ENCODE measurements at places on chromosomes 2 and 18.

- no peaks in the 10 kb centered on the region for H3K27me3 ChIP-seq
- no peak overlapping the region for H3K4me3 ChIP-seq
- H3K27ac ChIP-seq, result no peak overlapping the region
- no peaks in the 10 kb centered on the region for H3K36me3 ChIP-seq
- no peaks in the 10 kb centered on the region for H3K4me1 ChIP-seq
These were observed 178.0 kb upstream of the SPOPL start for GRCh38 chr2:138323382-138324067.

GRCh38 chr2:217616936-217617335 is 385.9 kb downstream of the TNS1 start:
- no peaks in the 10 kb centered on the region for H3K36me3 ChIP-seq
- no peak overlapping the region for H3K27ac ChIP-seq
- no peak overlapping the region for H3K4me3 ChIP-seq
- H3K4me1 ChIP-seq, result peaks cover 9% of the 10 kb centered on the region

DNA sequence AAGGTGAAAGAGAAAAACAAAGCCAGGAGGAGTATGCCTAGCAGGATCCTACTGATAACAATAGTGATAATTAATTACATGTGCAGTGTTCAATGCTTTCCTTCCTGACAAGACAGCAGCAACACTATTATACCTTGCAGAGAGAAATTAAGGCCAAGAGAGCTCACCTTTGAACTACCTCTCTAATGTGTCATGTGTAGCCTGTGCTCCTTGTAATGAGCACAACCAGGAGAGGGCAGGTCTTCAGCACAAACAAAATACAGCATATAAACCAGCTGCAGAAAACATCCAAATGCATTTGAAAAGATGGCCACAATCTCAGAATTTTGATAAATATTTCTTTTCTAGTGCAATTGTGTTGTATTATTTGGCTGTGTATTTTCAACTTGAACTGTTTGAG is 1425.7 kb downstream of the DSC3 start:
- DNase-seq, result no peak
- no peaks in the 10 kb centered on the region for H3K36me3 ChIP-seq
- H3K27me3 ChIP-seq, result no peaks in the 10 kb centered on the region
- no peak overlapping the region for H3K27ac ChIP-seq
- no peaks in the 10 kb centered on the region for H3K4me1 ChIP-seq
- no peak overlapping the region for H3K4me3 ChIP-seq

DNA sequence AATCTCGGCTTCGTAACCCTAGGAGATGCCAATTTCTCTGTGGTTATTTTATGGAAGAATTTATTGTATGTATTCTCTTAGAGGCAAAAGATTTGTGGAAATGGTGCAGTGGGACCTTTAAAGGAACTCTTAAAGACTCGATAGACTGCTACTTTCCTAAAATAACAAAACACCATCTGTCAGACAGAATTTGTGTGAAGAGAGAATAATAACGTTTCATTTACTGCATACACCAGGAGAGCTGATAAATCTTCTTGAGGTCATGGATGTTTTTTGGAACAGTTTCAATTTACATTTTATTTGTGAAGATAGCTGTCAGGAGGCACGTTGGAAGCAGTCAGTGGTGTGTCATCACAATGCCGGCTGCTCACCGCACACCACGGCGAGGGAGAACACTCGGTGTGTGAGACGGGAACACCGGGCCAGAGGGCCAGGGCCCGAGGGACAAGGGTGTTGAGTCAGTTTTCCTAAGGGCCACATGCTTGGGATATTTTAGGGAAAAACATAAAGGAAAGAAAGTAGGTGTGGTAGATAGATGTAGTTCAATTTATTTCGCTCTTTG is 1681.0 kb upstream of the DDX18 start:
- no peaks in the 10 kb centered on the region for H3K36me3 ChIP-seq
- no peak for DNase-seq
- no peak overlapping the region for H3K4me3 ChIP-seq

- H3K4me1 ChIP-seq, result no peaks in the 10 kb centered on the region
- H3K27me3 ChIP-seq, result no peaks in the 10 kb centered on the region
- no peak overlapping the region for H3K4me3 ChIP-seq
These were observed 7.8 kb upstream of the ARMC9 start for GRCh38 chr2:231190531-231191197.

- H3K36me3 ChIP-seq, result peaks cover 20% of the 10 kb centered on the region
- no peak overlapping the region for H3K4me3 ChIP-seq
- no peaks in the 10 kb centered on the region for H3K27me3 ChIP-seq
- no peak overlapping the region for H3K27ac ChIP-seq
- DNase-seq, result peak; percentile 92
These were observed 19.1 kb downstream of the MXD1 start for GRCh38 chr2:69933839-69934613.

GRCh38 chr2:17136231-17136630 is 382.0 kb downstream of the RAD51AP2 start:
- no peak overlapping the region for H3K4me3 ChIP-seq
- H3K4me1 ChIP-seq, result no peaks in the 10 kb centered on the region
- no peak overlapping the region for H3K27ac ChIP-seq
- H3K36me3 ChIP-seq, result no peaks in the 10 kb centered on the region

DNA sequence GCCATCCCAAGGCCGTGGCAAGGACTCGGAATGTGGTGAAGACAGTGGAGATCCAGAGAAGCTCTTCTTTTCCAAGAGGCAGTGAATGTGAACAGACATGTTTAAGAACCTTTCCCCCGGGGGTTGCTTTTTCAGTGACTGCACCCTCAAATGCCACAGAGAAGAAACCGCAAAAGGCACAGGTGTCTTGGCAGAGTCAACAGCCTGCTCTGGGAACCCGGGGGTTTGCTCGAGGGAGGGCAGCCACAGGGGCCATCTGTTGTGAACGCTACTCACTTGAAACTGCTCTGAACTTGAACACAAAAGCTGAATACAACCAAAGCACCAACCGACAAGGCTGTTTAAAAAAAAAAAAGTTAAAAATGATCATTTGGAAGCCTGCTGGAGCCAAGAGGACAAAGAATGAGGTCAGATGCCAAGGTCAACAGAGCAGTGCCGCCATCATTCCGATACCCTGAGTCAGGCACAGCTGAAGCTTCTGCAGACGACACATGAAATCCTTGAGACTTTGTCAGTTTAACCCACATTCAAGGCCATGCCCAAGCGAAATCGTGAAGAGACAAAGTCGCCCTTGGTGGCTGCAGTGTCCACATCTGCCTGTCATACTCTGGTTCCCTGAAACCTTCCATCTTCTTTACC is 47.4 kb downstream of the PSMG2 start:
- peaks cover 2% of the 10 kb centered on the region for H3K4me1 ChIP-seq
- no peaks in the 10 kb centered on the region for H3K36me3 ChIP-seq
- H3K27me3 ChIP-seq, result no peaks in the 10 kb centered on the region
- no peak overlapping the region for H3K4me3 ChIP-seq

GRCh38 chr2:168047091-168047690 is 200.2 kb downstream of the STK39 start:
- no peak overlapping the region for H3K4me3 ChIP-seq
- DNase-seq, result no peak
- H3K4me1 ChIP-seq, result no peaks in the 10 kb centered on the region
- H3K27ac ChIP-seq, result no peak overlapping the region

DNA sequence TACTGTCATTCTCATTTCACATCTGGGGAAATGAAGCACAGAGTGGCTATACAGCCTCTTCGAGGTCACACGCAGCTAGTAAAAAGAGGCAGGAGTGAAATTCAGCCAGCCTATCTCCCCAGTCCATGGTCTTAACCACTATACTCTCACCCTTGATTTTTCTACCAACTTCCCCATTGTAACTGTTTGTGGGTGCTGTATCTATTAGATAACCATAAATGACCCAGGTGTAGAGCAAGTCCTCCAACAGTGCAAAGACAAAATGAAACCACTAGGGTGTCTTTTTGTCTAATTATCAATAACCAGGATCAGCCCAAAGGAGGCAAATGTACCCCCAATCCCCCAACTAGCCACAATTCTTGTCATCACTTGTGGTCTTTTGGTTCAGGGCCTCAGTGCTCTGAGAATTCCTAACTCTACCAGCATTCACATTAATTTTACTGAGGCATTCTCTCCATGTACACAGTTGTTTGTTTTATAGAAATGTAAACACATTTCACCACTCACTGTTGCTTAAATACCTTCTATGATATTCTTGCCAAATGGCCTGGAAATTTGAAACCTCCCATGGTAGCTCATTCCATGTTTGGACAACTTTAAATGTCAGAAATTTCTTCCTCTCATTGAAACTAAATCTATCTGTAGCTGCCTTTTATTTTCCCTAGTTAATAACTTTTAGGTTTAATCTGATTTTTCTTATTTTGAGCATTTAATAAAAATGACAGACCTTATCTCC is 58.7 kb downstream of the SLC40A1 start:
- no peaks in the 10 kb centered on the region for H3K27me3 ChIP-seq
- H3K36me3 ChIP-seq, result no peaks in the 10 kb centered on the region
- H3K27ac ChIP-seq, result no peak overlapping the region
- H3K4me3 ChIP-seq, result no peak overlapping the region
- H3K4me1 ChIP-seq, result peaks cover 5% of the 10 kb centered on the region
- DNase-seq, result peak; percentile 36

DNA sequence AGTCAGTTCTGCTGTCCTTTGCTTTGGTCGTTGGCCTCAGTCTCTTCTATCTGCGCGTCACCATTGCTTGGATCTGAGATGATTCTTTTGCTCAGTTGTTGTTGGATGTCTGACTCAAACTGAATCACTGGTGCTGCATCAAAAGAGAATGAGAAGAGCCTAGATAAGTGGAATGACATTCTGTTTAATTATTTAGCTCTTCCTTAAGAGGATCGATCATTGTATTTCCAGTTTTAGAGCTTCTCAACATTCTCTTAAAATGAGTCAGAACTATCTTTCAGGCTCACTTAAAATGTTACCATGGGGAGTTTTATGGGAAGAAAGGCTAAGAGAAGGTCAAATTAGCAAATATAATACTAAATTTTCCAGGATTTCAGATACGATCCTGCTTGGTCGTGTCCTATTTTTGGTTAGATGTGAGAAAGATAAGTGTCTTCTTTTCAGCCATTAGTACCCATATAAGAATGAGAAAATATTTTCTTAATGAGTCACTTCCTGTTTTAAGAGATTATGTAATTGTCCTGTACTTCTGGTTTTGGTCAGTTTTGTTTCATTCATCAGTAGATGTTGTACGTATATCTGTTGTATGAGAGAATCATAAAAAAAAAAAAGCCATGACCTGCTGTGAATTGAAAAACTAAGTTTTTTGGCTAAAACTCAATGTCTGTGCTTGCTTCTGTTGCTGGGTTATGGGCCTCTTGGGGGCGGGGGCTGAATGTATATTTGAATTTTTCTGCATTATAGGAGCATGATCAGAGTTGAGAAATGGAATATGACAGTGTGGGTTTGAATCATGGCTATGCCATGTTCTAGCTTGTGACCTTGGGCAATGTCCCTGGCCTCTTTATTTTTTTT is 31.6 kb upstream of the CASP10 start:
- no peaks in the 10 kb centered on the region for H3K27me3 ChIP-seq
- peak overlapping the region; percentile 60 for H3K27ac ChIP-seq
- peaks cover 14% of the 10 kb centered on the region for H3K4me1 ChIP-seq
- DNase-seq, result peak; percentile 52
- H3K4me3 ChIP-seq, result no peak overlapping the region

DNA sequence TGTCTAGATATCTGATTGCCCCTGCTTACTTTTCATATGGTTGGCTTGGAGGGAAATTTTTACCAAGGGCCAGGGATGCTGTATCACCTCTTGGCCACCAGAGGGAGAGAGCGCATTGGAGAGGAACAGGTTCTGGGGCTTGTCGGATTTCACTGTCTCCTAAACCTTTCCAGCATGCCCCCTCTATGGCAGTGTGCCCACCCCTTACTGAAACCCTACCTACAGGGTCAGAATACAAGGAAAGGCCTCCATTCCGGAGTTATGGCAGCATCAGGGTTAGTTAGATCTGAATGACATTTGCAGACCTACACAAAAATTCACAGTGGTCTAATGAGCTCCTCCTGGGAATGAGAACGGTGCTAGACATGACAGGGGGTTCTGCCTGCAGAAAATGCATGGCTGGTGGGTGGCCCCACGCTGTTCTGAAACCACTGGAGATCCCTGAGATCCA is 5.8 kb downstream of the SLC14A2 start:
- no peaks in the 10 kb centered on the region for H3K36me3 ChIP-seq
- no peak overlapping the region for H3K4me3 ChIP-seq
- no peaks in the 10 kb centered on the region for H3K27me3 ChIP-seq

DNA sequence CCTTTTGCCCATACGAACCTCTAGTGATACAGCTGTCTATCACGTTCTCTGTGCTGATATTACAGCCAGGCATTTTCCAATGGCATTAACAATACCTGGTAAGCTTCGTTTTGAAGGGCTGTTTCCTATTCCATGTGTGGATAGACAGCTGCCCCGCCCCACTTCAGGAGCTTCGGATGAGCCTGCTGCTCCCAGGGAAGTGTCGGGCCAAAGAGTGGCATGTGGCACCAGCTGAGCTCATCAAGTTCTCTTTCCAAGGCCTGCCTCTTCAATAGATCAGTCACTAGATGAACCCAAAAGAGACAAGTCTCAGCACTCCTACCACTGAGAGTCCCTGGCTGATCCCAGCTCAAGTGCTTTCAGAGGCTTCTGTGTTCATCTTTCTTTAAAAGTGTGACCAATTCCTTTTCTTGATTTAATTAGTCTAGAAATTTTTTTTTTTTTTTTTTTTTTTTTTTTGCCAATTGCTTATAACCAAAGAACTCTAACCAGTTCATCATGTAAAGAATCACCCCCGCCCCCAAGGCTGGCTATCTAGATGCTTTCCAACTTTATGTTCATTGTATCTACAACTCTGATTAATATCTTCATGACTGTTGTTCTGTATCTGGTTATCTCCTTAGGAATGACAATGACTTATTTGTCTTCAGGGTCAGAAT is 46.6 kb downstream of the HDAC4 start:
- H3K36me3 ChIP-seq, result peaks cover 3% of the 10 kb centered on the region
- no peak overlapping the region for H3K27ac ChIP-seq
- no peaks in the 10 kb centered on the region for H3K4me1 ChIP-seq
- no peak for DNase-seq
- H3K4me3 ChIP-seq, result no peak overlapping the region
- no peaks in the 10 kb centered on the region for H3K27me3 ChIP-seq

- no peak overlapping the region for H3K4me3 ChIP-seq
- H3K36me3 ChIP-seq, result no peaks in the 10 kb centered on the region
- no peaks in the 10 kb centered on the region for H3K4me1 ChIP-seq
- H3K27me3 ChIP-seq, result no peaks in the 10 kb centered on the region
- H3K27ac ChIP-seq, result no peak overlapping the region
These were observed 69.8 kb upstream of the RASGRP3 start for GRCh38 chr2:33406622-33407021.

Data from trophoblast cell (in vitro differentiated cells and primary cell).